ENCODE measurements at places on chromosomes 4 and X.

DNA sequence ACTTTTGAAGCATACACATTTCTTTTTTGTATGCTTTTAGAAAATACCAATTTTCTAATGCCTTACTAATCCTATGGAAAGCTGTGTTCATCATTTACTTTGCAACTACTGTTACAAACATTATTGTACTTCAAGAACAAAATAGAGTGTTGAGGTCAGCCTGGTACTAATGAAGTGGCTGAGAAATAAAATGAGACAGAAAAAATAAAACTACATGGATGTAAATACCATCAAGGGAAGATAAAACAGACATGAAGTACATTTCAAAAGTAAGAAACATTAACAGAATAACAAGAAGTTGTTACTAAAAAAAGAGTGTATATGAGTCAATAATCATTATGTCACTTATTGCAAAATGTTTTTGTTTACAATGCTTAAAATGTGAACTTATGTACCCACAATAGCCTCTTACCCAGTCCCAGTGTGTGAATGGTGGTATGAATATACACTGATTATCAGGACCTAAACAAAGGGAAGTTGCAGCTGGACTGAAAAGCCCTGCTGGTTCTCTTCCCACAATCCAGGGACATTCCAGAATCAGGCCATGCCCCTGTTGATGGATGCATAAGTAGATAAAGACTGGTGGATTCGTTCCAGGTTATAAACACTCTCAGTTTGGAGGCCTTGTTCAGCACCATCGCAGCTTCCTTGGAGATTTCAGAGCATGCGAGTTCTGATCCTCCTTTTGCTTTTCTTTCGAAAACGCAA lies 2.4 kb upstream of the CSN3 start:
- no peak for DNase-seq

DNA sequence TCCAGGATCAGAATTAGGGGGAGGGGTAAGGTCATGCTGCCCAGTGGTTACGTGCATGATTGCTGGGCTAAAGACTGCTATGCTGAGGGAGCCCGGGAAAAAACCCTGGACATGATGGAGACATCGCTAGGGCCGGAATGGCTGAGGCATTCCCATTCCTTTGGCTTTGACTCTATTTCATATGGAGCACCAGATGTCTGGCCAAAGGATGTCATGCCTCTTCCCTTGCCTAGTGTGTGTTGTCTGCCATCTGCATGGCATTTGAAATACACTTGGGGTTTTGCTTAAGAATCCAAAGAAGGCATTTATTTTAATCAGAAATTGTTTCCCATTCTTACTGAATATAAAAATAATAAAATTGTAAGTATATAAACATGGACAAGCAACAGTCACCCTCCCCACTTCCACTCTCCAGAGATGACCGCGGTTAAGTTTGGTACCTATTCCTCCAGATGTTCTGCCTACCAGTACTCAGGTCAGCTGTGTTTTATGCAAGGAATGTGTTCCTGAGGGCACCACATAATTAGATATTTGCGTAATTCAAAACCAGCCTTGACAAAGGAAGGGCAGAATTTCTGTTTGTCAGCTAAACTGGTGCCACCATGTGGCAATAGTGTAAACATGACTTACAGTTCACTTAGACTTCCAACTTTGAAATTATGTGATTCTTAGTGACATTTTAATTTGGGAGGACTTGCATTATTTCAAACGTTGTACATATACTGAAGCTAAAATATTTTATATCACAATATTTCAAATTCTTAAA lies 105.9 kb downstream of the CT47B1 start:
- no peak for DNase-seq

DNA sequence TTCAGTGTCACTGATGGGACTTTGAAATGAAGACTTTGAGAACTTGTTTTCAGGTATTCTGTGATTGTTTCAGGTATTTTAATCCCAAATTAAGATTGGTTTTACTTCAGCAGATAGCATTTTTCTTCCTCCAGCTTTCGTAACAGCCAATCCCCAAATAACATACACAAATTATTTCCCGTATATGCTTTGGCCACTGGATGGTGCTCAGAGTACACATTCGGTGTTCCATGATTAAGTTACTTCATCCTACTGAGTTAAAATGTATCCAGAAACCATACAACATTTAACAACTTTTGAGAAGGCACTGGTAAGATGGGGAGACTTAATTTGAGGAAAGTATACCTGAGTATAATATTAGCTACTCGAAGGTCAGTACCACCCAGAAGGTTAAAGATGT lies 233.4 kb upstream of the FAM47A start:
- DNase-seq: no peak

GRCh38 chr4:139209470-139210063 lies 32.5 kb upstream of the ELF2 start:
- no peak for DNase-seq

GRCh38 chr4:163171590-163171989 lies 4.9 kb upstream of the NAF1 start:
- no peak for DNase-seq

DNA sequence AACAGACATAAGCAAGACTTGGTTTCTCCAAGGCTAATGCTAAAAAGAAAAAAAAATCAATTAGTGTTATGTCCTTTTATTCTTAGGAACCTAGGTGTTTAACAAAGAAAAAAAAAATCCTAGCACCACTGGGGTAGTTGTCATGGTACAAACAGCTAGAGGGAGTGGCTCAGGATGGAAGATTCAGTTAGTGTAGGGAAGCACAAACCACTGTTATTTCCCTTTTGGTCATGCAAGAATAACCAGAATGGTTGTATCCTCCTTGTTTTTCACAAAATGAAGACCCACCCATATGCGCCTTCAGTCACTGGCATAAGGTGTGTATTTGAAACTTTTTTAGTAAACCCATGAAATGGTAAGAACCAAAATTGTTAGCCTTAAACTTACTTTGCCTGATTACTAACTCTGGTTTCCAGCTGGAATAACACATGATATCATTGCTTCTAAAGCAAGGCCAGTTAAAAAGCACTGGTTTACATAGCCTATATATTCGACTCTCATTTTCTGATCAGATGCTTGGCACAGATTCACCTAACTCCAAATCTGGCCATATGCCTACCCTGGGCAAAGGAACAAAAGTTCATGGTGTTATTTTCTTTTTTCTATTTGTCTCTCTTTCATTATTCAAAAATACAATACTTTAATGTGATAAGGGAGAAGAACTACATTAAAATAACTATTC lies 132.6 kb downstream of the SCFD2 start:
- DNase-seq: no peak

DNA sequence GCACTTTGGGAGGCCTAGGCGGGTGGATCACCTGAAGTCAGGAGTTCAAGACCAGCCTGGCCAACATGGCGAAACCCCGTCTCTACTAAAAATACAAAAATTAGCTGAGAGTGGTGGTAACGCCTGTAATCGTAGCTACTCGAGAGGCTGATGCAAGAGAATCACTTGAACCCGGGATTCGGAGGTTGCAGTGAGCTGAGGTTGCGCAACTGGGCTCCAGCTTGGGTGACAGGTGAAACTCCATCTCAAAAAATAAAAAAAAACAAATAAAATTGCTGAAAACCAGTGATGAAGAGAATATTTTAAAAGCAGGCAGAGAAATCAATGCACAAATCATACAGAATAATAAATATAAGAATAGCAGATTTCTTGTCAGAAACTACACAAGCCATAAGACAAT lies 129.3 kb downstream of the SLIT2 start:
- DNase-seq: no peak

- no peak for DNase-seq
These were observed 160.1 kb downstream of the STK32B start for GRCh38 chr4:5211282-5211839.

GRCh38 chr4:133355633-133356032 lies 206.5 kb downstream of the PCDH10 start:
- no peak for DNase-seq

DNA sequence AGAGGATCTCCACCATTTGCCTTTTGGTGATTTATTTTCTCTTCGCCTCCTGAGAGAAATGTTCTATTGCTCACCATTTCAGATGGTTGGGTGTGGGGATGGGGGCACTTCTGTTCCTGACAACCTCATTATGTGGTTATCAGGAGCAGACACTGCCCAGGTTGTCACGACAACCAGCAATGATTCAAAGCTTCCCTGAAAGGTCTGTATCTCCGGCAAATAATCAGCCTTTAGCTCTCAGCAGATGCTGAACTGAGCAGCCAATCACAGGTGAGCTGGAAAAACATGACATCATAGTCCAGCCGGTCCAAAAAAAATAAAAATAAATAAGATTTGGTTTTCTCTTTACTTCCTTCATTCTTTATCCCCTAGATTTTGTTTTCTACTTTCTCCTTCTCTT lies 5.5 kb upstream of the PAK3 start:
- DNase-seq: no peak

DNA sequence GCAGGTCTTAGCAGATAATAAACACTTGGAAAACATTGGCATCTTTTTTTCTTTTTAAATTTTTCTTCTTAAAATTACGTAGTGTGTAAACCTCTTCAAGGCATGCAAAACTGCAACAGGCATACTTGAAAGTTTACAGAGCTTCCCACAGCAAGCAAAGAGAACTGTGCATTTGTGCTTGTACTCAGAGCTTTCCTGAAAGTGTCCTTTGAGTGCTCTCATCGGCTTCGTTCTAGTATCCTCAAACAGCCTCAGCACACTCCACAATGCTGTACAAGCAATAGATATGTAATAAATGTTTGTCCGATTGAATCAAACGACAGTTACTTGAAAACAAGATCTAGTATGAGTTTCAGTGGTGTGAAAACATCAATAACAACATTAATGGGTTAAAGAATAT lies 227.5 kb downstream of the PAPSS1 start:
- no peak for DNase-seq
